ENCODE measurements at places on chromosomes 12 and 14.

GRCh38 chr12:24561882-24562770 lies 386.8 kb downstream of the BCAT1 start:
- DNase-seq = peak; percentile 13

DNA sequence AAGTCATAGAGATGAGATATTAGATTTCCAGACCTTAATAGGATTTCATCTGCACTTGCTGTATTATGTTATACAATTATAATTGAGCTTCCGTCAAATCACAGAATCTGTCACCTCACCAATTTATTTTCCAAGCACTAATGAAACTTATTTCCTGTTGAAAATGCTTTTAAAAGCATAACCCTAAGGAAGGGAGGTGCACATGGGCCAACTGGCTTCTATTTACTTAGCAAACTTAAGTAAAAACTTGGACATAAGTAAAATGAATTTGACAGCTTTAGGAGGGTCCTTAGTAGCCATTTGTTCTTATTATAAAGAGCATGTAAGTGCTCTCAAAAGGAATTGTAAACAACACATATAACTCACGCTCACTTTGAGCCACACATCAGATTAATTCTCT lies 462.2 kb upstream of the TMPO start:
- no peak for DNase-seq

DNA sequence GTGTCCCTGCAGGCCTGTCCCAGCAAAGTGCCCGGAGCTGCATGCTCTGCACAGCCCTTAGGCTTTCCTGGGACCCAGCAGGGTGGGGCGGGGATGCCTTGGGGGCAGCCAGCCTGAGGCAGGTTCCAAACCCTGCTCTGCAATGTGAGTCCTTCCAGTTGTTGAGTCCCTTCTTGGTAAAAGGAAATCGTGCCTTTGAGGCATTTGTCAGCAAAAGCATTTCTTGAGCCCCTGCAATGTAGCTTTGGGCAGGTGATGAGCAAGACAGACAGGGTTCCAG lies 38.1 kb upstream of the TRAF3 start:
- no peak for DNase-seq

GRCh38 chr12:5197656-5198055 lies 154.0 kb downstream of the KCNA5 start:
- no peak for DNase-seq

- no peak for DNase-seq
These were observed 87.8 kb downstream of the NEDD1 start for GRCh38 chr12:96994900-96995299.

Data from GM06990 (cell line).